ENCODE measurements at places on chromosomes 6 and 20.
A peak's percentile ranks its signal among the peaks of the same experiment; 100 is the strongest.

- H3K27ac ChIP-seq = no peak overlapping the region
- H3K4me3 ChIP-seq = no peak overlapping the region
- DNase-seq = no peak
- H3K27me3 ChIP-seq = no peaks in the 10 kb centered on the region
- no peaks in the 10 kb centered on the region for H3K36me3 ChIP-seq
- no peaks in the 10 kb centered on the region for H3K4me1 ChIP-seq
These were observed 7.0 kb downstream of the SERAC1 start for GRCh38 chr6:158160932-158161539.

DNA sequence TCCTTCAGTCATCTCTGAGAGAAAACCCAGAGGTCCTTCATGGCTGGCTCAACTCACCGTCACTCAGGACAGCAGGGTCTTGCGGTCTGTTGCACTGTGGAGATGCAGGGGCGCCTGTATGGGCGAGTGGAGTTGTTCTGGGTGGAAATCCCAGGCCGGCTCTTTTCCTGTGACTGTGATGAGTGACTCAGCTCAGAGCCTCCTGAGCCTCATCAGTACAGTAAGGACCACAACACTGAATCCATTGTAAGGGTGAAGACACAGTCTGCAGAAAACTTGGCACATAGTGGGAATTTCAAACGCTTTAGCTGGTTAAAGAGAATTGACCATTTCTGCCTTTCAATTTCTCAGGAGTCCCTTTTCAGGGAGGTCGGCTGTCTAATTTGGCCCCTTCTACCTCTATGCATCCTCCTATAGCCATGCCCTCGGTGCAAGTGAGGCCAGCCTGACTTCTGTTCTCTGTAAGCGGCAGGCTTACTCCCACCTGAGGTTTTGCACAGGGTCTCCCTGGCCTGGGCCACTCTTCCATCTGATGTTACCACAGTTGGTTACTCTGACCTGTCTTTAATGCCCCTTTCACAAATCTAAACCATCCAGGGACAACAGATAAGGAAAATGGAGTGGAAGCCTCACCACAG lies 35.5 kb upstream of the TBXT start:
- H3K4me3 ChIP-seq = no peak overlapping the region
- no peaks in the 10 kb centered on the region for H3K4me1 ChIP-seq
- H3K27me3 ChIP-seq = no peaks in the 10 kb centered on the region
- DNase-seq = no peak
- no peaks in the 10 kb centered on the region for H3K36me3 ChIP-seq
- H3K27ac ChIP-seq = no peak overlapping the region

- no peak overlapping the region for H3K4me3 ChIP-seq
- no peak overlapping the region for H3K27ac ChIP-seq
- H3K27me3 ChIP-seq = peaks cover 28% of the 10 kb centered on the region
- no peaks in the 10 kb centered on the region for H3K36me3 ChIP-seq
- peaks cover 18% of the 10 kb centered on the region for H3K4me1 ChIP-seq
These were observed 41.7 kb upstream of the FAM135A start for GRCh38 chr6:70371454-70372105.

DNA sequence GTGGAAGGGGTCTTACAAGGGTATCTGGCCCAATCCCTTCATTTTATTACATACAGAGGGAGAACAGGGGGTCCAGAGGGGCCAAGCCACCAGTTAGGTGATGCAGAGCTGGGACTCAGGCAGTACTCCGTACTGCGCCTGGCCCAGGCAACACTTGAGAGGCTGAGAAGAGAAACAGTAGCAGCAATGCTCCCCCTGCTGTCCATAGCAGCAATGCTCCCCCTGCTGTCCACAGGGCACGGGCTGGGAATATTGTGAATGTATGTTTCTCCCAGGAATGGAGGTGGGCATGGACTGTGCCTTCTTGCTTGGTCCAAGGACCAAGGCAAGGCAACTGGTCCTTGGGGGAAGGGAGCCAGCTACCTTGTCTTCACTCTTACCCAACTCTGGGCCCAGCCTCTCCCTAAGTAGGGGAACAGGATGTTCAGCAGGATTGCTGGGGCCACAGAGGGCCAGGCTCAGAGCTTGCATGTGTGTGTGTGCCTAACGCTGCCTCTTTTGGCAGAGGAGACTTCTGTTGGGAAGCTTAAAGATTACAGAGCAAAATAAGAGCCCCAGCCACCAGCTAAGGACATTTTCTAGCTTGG lies 14.8 kb upstream of the FAM83C start:
- H3K36me3 ChIP-seq = peaks cover 2% of the 10 kb centered on the region
- no peaks in the 10 kb centered on the region for H3K27me3 ChIP-seq
- no peak overlapping the region for H3K4me3 ChIP-seq
- H3K4me1 ChIP-seq = peaks cover 91% of the 10 kb centered on the region
- peak overlapping the region; percentile 98 for H3K27ac ChIP-seq

DNA sequence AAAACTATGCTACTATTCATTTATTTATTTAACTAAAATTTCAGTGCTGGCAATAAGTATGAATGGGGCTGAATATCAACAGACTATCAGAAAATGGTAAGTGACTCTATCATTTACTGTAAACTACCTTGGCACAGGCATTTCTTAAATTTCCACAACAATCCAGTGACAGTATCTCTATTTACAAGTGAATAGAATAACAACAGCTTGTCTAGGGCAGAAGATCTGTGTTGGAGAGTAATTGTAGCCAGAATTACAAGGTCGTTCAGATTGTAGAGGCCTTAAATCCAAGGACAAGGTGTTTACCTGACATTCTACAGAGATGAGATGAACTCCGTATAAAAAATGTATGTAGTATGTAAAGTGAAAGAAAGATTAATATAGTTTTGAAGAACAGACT lies 193.8 kb upstream of the SIM1 start:
- no peak overlapping the region for H3K4me3 ChIP-seq
- H3K27me3 ChIP-seq = no peaks in the 10 kb centered on the region
- H3K36me3 ChIP-seq = no peaks in the 10 kb centered on the region
- no peak overlapping the region for H3K27ac ChIP-seq
- no peak for DNase-seq

- peaks cover 16% of the 10 kb centered on the region for H3K4me1 ChIP-seq
- no peak overlapping the region for H3K4me3 ChIP-seq
- H3K36me3 ChIP-seq = no peaks in the 10 kb centered on the region
- no peaks in the 10 kb centered on the region for H3K27me3 ChIP-seq
These were observed 73.1 kb downstream of the NCOA3 start for GRCh38 chr20:47574616-47575364.

DNA sequence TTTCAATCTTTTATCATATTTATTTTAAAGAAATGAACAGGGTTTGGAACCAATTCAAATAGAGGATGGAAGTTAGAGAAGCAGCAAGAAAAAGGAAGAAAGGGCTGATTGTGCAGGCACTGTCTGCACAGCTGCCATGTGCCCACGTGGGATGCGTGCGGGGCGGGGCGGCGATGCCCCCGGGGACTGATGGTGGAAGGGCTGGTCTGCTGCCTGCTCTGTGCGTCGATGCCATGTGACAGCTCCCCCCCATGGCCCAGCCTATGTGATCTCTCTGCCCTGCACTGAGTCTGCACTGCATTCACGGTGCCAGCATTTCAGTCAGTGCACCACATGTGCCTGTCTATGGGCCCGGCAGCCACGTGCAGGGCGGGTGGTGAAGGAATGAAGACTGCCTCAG lies 96.4 kb downstream of the IRF4 start:
- H3K4me3 ChIP-seq = no peak overlapping the region
- H3K4me1 ChIP-seq = no peaks in the 10 kb centered on the region
- H3K27ac ChIP-seq = no peak overlapping the region

- H3K4me3 ChIP-seq = no peak overlapping the region
- H3K4me1 ChIP-seq = no peaks in the 10 kb centered on the region
- H3K27me3 ChIP-seq = no peaks in the 10 kb centered on the region
- DNase-seq = no peak
These were observed 536.0 kb downstream of the RFPL4B start for GRCh38 chr6:112883095-112883494.

DNA sequence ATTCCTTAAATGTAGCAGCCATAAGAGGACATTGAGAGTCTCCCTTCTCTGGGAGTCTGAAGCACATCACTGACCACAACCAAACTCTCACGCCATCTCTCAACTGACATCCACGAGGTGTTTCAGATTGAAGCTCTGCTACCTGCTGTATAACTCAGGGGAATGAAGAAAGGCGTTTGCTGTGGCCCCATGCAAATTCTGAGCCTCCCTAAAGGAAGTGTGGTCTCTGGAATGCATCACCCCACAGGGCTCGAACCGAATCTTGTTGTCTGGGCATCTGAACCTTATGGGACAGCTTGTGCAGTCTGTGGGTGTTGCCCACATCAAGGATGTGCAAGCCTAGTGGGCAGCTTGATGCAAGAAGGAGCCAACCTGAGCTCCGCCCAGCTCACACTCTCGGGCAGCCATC lies 10.9 kb downstream of the PMEPA1 start:
- peaks cover 87% of the 10 kb centered on the region for H3K4me1 ChIP-seq
- H3K27ac ChIP-seq = peak overlapping the region; percentile 87
- DNase-seq = peak; percentile 64
- peaks cover 44% of the 10 kb centered on the region for H3K36me3 ChIP-seq
- H3K4me3 ChIP-seq = no peak overlapping the region

DNA sequence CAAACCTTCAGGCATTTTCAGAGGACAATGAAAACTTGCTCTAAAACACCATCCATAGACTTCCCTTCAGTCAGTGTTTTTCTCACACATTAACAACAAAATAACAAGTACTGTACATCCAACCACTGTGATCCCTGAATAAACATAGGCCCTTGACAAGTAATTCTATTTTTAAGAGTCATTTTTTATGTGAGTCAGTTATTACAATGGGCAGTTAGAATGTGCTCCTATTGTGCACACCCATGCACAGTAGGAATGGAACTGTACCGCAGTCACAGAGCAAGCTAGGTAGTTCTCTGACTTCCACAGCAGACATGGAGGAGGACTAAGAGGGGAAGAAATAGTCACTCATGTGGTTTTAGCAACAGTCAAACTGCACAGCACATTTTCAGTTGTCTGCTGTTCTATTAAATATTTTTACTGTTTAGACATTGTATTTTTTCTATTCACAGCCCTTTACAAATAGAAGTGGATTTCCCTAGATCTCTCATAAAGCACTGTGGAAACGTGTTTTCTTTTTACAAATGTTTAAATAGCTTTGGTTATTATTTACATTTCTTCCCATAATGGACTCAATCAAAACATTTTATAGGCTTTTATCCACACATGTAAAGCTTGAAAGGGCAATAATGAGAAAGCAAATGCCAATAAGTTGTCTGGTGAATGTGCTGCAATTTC lies 100.4 kb downstream of the JAG1 start:
- DNase-seq = no peak
- H3K4me3 ChIP-seq = no peak overlapping the region
- H3K36me3 ChIP-seq = peaks cover 4% of the 10 kb centered on the region
- peaks cover 13% of the 10 kb centered on the region for H3K4me1 ChIP-seq

DNA sequence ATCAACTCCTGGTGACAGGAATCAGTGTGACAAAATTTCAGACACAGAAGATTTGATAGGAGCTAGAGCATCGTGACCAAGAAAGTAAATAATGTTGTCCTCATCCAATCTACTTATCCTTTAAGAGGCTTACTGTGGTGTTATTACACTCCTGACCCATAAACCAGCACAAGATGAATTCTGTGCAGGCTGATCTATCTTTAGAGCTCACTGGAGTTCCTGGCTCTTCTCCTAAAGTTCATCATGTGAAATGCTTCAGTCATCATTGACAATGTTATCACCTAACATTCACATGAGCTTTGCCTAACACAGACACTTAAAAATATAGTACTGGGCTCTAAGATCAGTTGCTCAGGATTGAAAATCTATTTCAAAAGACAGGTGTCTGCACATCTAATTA lies 271.0 kb upstream of the HSF2 start:
- H3K27me3 ChIP-seq = no peaks in the 10 kb centered on the region
- H3K4me3 ChIP-seq = no peak overlapping the region
- DNase-seq = no peak

DNA sequence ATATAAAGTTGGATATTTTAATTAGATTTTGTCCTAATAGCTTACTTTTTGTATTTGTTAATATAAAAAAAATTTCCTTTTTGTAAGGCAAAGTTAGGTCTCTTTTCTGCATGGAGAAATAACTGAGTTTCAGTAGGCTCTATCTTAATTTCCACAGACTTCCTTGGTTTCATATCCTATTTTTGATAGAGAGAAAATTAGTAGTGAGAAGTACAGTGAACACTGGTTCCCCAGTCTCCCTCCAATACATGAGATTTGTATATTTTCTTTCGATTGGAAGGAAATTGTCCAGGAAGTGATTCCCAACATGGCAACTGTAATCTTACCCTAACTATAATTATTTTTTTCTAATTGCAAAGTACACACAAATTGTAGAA lies 26.4 kb downstream of the TRIM27 start:
- H3K27ac ChIP-seq = peak overlapping the region; percentile 95
- no peaks in the 10 kb centered on the region for H3K4me1 ChIP-seq
- no peaks in the 10 kb centered on the region for H3K27me3 ChIP-seq
- DNase-seq = no peak

- H3K27ac ChIP-seq = no peak overlapping the region
- DNase-seq = no peak
- H3K4me1 ChIP-seq = no peaks in the 10 kb centered on the region
- no peak overlapping the region for H3K4me3 ChIP-seq
- H3K36me3 ChIP-seq = no peaks in the 10 kb centered on the region
- no peaks in the 10 kb centered on the region for H3K27me3 ChIP-seq
These were observed 42.1 kb downstream of the PLCB4 start for GRCh38 chr20:9110916-9111432.

DNA sequence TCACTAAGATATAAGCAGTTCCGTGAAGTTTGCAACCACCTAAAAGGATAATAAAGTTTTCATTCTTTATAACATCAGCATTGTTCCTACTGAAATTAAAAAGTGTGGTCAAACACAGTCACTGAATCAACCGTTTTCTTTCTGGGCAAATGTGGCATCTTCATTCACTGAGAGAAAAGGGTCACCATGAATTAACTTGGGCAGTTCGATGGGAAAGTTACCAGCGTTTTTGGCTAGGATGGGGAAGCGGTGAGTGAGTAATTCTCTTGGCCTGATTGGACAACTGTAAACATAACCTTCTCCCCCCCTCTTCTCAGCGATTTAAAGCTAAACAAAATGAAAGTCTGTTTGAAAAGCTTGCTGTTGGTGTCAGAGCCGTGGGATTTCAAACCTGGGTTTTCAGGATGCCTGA lies 181.8 kb downstream of the SASH1 start:
- H3K4me3 ChIP-seq = no peak overlapping the region
- H3K36me3 ChIP-seq = peaks cover 3% of the 10 kb centered on the region
- no peak overlapping the region for H3K27ac ChIP-seq
- peaks cover 6% of the 10 kb centered on the region for H3K4me1 ChIP-seq

GRCh38 chr6:155493694-155494143 lies 38.1 kb upstream of the NOX3 start:
- no peaks in the 10 kb centered on the region for H3K27me3 ChIP-seq
- peak overlapping the region; percentile 67 for H3K27ac ChIP-seq
- DNase-seq = peak; percentile 88
- no peaks in the 10 kb centered on the region for H3K36me3 ChIP-seq
- H3K4me3 ChIP-seq = peak overlapping the region; percentile 41

GRCh38 chr20:62266340-62266739 lies 28.0 kb downstream of the OSBPL2 start:
- H3K4me1 ChIP-seq = peaks cover 13% of the 10 kb centered on the region
- no peak overlapping the region for H3K27ac ChIP-seq
- H3K4me3 ChIP-seq = no peak overlapping the region
- DNase-seq = no peak

- no peaks in the 10 kb centered on the region for H3K36me3 ChIP-seq
- H3K27ac ChIP-seq = no peak overlapping the region
- no peaks in the 10 kb centered on the region for H3K4me1 ChIP-seq
- no peak for DNase-seq
These were observed 324.3 kb downstream of the QKI start for GRCh38 chr6:163738725-163739407.
